ENCODE measurements at places on chromosomes 5 and 9. TPM values are rescaled to one million over a fixed set of nuclear protein-coding genes. Genes with fewer than 3 reads are reported as not detected.

ANKDD1B gene
- 1.5 TPM for total RNA-seq

ROR2 gene
- total RNA-seq, result 2.1 TPM

FBLL1 gene
- not detected for total RNA-seq

FBXO4 gene
- 17.0 TPM for total RNA-seq

Data from tibial nerve (tissue), 4 donors.